ENCODE measurements at places on chromosomes 16 and 17. TPM values are rescaled to one million over a fixed set of nuclear protein-coding genes. Genes with fewer than 3 reads are reported as not detected.

GAS2L2 gene
- not detected for polyA plus RNA-seq

CALB2 gene
- 2.9 TPM for polyA plus RNA-seq

SDR42E2 gene
- polyA plus RNA-seq: not detected

KRT33A gene
- not detected for polyA plus RNA-seq

CSH1 gene
- polyA plus RNA-seq: not detected

SNX20 gene
- not detected for polyA plus RNA-seq

TEPSIN gene
- 10.0 TPM for polyA plus RNA-seq

CARD14 gene
- not detected for polyA plus RNA-seq

HSD17B1 gene
- 1.4 TPM for polyA plus RNA-seq

KRT9 gene
- polyA plus RNA-seq: not detected

Data from AG04450 (cell line).